ENCODE measurements at places on chromosomes 16 and 17.

- DNase-seq: no peak
Measured at GRCh38 chr16:20409398-20410120, at the start of gene ACSM5. TSS of gene ACSM5 (plus strand) at chr16:20409534. CDS start at chr16:20411485, 1,951 bp downstream.

DNA sequence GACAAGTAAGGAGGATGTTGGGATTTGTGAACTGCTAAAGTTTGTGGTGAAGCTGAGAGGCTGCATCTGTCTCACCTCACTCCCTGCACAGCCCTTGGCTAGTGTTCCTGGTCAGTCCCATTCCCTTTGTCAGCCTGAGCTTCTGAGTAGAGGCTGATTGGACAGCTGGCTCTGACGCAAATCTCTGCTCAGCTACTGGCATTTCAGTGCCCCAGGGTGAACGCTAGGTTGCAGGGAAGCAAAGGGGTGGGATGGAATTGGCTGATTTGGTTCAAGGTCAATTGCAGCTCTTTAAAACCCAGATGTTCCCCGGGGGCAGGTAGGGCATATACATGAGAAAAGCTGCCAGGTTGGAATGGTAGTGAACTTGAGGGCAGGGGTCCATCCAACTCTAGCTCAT is 23.1 kb upstream of the CNOT1 start:
- no peak for DNase-seq

GRCh38 chr17:82551779-82552457 is 32.4 kb downstream of the FOXK2 start:
- DNase-seq: peak; percentile 58

- no peak for DNase-seq
Measured at GRCh38 chr16:14175086-14175485, 104.0 kb downstream of the MRTFB start.

GRCh38 chr16:53281280-53281679 is 153.0 kb upstream of the RBL2 start:
- DNase-seq: no peak

GRCh38 chr16:79328402-79329165 is 272.0 kb downstream of the MAF start:
- no peak for DNase-seq

GRCh38 chr17:64992325-64992802 is 64.2 kb downstream of the GNA13 start:
- DNase-seq: no peak

DNA sequence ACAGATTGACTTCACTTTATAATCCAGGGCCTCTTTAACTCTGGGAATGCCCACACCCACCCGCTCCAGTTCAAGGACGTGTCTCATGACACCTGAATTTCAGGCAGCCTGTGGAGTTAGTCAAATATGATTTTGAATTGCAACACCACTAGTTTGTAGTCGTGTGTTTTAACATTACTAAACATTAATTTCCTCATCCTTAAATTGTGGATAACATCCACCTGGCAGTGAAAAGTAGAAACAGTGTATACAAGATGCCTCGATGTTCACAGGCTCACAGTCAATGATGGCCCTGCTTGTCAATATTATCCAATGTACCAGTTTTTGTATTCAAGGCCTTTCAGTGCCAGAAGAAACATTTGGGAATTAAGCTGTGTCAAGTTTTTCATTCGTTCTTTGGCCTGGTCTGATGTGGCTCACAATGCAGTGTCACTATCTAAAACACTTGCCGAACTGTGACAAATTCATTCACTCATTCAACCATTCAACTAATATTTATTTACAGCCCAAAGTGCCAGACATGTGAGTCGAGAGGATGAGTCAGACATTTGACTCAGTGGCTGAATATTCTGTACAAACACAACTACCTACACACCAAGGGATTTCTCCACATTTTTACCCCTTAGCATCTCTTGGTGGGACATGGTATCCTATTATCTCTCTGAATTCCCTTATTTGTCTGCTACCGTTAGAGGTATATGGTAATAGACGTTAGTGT is 1.4 kb downstream of the MEIOB start:
- DNase-seq: no peak

DNA sequence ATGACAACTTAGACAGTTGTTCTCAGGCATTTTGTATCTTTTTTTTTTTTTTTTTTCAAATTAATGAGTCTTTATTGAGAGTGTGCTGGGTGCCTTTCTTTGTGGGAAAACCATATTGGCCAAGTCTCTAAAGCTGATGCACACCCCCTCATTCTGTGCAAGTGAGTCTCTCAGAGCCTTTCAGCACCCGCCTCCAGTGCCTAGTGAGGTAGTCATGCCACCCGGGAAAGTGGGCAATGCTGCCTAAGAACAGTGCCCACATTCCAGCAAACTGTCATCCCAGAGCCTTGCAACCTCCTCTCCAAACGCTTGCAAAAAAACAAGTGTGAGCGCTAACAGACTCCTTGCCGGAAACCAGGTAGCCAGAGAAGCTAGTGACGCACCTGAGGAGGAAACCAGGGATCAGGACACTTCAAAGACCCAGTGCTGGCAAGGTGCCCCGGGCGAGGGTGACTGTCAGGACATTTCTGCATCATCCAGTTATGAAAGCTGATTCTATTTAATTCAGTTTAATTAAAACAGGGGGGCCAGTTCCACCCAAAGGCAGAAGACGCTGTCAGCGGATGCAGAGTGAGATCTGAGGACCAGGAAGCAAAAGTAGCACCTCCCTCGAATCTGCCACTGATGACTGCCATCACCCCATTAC is 34.9 kb downstream of the SMARCE1 start:
- peak; percentile 73 for DNase-seq

- DNase-seq: no peak
Measured at GRCh38 chr16:85602402-85603202, 10.5 kb upstream of the GSE1 start.

DNA sequence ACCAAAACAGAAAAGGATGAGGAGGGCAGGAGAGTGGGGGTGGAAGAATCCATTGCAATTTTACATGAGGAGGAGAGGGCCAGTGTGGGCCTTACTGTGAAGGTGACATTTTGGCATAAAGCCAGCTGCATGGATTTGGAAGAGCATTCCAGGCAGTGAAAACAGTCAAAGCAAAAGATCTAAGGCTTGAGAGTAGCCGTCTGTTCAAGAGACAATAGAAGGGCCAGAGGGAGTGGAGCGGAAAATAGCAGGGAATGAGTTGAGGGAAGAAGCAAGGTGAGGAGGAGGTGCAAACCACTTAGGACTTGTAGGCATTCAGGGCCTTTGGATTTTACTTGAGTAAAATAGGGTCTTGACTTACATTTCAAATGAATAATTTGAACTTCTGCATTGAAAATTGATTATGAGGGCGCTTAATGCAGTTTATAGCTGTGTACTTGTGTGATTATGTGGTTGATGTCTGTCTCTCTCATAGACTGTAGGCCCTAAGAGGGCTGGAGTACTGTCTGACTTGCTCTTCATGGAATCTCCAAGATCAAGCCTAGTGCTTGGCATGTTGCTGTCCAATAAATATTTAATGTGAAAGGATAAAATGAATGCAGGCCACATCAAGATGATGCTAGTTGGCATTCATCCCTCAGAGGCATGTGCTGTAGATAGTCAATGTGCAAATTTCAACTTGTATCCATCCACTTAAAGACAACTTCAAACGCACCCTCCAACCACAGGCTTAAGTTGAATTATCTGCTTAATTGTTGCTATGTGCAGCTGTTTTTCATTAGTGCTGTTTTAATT is 772.1 kb upstream of the RBFOX1 start:
- no peak for DNase-seq

GRCh38 chr16:85697431-85697830 is 8.7 kb upstream of the GINS2 start:
- no peak for DNase-seq

GRCh38 chr17:75295201-75296158 is 6.2 kb upstream of the SLC25A19 start:
- DNase-seq: no peak

DNA sequence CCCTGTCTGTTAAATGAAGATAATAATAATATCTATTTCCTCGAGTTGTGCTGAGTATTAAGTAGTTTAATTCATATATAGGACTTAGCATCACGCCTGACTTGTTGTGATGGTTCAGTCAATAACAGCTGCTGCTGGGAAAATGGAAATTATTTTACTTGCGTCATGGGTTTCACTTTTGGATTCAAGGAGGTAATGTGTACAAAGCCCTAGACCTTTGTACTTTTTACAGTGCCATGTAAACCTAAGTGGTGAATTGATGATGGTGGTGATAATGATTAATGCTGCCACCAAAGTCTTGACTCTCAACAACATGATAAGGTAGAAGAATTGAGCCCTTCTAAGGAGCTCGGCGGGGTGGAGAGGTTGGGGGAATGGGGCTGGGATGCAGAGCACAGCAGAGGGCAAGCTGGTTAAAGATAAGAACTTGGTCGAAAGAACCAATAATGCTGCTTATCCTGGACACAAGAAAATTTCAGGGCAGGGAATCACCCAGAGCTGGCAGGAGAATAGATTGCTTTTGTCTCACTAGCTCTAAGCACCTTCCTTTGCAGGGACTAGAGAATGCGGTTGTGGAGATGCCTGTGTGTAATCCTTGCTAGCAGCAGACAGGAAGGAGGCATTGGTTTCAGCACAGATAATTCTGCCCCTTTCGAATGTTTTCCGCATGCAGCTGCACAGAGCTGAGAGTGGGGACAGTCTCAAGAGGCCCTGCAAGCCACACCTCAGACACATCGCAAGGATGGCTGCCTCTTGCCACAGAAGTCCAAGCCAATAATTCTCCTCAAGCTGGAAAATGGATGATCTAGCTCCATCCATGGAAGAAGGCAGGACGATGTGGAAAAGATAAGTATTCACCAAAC is 187.1 kb downstream of the TMEM114 start:
- no peak for DNase-seq

DNA sequence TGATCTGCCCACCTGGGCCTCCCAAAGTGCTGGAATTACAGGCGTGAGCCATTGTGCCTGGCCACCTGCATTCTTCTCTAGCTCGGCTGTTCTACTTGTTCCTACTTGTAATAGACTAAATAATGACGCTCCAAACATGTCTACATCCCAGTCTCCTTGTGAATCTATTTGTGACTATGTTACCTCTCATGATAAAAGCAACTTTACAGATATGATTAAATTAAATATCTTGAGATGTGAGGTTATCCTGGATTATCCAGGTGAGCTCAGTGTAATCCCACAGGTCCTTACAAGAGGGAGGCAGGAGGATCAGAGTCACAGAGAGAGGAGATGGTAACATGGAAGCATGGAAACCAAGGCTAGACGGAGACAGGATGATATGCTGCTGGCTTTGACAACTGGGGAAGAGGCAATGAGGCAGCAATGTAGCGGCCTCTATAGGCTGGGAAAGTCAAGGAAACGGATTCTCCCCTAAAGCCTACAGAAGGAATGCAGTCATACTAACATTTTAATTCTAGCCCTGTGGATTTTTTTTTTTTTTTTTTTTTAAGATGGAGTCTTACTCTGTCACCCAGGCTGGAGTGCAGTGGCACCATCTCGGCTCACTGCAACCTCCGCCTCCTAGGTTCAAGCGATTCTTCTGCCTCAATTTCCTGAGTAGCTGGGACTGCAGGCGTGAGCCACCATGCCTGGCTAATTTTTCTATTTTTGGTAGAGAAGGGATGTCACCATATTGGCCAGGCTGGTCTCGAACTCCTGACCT is 5.0 kb upstream of the LASP1 start:
- DNase-seq: no peak

DNA sequence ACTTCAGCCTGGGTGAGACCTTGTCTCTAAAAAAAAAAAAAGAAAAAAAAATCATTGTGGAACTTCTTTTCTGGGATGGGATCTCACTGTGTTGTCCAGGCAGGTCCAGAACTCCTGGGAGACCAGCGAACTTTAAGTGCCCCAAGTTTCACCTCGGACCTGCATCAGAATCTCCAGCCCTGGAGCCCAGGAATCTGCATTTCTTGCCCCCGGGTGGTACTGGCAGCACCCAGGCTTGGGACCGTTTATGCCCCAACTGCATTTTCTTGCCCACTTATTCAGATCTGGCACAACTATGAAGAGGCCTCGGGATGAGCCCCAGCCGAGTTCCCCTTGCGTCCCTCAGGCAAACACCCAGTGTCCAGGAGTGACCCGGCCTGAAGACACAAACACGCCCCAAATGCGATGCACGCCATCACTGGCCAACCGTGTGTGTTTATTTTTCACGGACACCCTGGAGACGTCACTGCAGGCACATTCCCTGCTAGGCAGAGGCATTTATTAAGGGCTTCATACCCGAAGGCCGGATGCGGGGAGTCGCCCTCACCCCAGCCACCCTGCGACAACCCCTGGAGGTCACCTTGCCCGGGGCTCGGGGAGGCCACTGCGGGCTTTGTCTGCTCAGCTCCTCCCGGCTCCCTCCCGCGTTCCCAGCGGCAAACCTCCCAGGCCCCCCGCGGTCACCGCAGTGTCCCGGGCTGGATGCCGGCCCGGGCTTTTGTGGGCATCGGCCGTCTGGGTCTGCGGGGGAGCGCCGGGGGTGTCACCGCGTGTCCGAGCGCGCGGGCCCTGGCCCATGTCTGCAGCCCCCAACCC is 684 bp upstream of the SPIRE2 start:
- no peak for DNase-seq

GRCh38 chr16:31080756-31081419 is 6.7 kb downstream of the ZNF646 start:
- DNase-seq: no peak

DNA sequence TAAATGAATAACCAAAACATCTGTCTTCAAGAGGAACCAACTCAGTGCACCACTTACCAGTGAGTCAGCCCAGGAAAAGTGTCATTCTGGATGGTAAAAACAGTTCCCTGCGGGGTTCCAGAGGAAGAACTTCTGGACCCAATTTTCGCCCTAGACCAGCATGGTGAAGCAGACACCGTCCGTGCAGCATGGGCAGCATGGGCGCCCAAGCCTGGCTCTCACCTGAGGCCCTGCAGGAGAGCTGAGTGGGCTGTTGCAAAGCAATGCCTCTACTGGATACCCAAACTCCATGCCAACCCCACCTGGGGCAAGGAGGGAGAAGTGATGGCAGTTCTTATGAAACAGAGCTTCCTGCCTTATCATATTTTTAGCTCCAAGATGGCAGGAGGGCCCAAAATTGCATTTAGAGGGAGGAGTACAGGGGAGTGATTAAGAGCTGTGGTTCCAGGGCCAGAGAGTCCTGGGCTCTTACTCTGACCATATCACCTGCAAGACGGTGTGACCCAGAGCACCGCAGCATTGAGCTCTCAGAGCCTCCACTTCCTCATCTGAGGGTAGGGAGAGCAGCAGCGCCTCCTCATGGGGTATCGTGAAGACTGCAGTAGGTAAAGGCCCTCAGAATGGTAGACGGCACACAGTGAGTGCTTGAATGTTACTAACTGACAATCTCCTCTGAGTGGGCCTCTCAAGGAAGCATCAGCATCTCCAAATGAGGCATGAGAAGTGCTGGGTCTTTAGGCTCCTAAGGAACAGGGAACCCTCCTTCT is 16.6 kb upstream of the INPP5K start:
- DNase-seq: peak; percentile 7

GRCh38 chr16:85778873-85779272 is 20.5 kb downstream of the EMC8 start:
- no peak for DNase-seq

- DNase-seq: no peak
Measured at GRCh38 chr16:76370344-76370743, 93.1 kb downstream of the CNTNAP4 start.

GRCh38 chr16:71479420-71479819 is 9.7 kb downstream of the ZNF19 start:
- DNase-seq: no peak

DNA sequence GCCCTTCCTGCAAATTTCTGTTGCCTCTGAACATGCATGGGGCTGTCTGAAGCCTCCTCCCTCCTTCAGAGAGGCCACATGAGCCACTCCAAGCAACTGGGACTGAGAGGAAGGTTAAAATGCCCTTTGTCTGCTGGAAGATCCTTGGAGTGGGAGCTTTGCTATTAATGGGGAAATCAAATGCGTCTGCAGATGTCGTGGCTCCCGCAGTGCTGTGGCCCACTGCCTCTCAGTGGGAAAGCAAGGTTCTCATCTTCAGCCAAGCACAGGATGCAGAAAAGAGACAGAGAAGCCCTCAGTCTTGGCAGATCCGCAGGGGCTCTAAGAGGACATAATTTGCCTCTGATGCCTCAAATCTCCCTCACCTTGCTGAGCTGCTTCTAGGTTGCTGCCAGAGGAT is 34.8 kb downstream of the PEMT start:
- no peak for DNase-seq
